ENCODE measurements at places on chromosomes 2 and 18.

GRCh38 chr2:176851200-176851888 is 361.2 kb upstream of the HNRNPA3 start:
- DNase-seq: no peak

DNA sequence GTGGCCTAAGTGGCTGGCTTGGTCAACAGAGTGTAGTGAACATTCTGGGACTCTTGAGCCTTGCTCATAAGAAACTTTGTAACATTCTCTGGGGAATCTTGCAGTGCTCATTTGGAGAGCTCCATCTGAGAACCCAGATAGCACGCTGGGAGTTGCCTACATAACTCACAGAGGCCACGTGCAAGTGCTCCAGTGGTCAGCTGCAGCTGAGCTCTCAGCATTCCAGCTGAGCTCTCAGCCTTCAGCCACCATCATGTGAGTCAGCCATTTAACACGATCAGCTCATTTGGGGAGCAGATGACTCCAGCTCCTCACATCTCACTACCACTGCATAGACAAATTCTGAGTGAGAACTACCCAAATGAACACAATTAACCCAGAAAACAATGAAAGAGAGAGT is 25.5 kb upstream of the CTNNA2 start:
- no peak for DNase-seq

GRCh38 chr2:86223140-86223926 is 24.1 kb downstream of the MRPL35 start:
- DNase-seq: no peak

- no peak for DNase-seq
Measured at GRCh38 chr2:29123617-29124349, 8.6 kb downstream of the CLIP4 start.

DNA sequence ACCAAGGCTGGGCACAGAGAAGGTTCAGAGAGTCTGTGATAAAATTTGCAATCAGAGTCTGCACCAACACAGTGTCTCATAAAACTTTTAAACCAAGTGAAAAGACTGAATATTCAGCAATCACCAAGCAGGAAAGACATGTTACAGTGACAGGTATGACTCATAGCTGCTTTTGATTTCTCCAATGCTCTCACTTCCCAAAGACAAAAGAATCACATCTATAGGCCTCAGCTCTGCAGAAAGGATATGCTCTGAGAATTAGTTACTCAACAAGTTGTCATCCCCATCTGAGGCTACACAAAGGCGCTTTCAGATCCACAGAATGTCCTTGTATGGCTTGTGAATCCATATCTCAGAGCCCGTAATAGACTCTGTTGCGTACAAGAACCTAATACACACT is 92.5 kb downstream of the KCNF1 start:
- DNase-seq: no peak
